ENCODE measurements at places on chromosomes 1 and 21. TPM values are rescaled to one million over a fixed set of nuclear protein-coding genes. Genes with fewer than 3 reads are reported as not detected.

Gene MEGF6
- 6.2 TPM for total RNA-seq

Gene MSH4
- 0.10 TPM for total RNA-seq

Gene U2AF1
- 26.8 TPM for total RNA-seq

Gene CLDN14
- not detected for total RNA-seq

Gene CD52
- total RNA-seq = not detected

Gene HFM1
- total RNA-seq = 2.7 TPM

Gene KRTAP20-2
- not detected for total RNA-seq

Gene ATF3
- 19.2 TPM for total RNA-seq

Gene LAX1
- total RNA-seq = not detected

Gene UBXN10
- not detected for total RNA-seq

Gene FCGR3B
- not detected for total RNA-seq

Gene ATP6V0B
- total RNA-seq = 124 TPM

Gene THEMIS2
- 1.1 TPM for total RNA-seq

Gene BECN2
- not detected for total RNA-seq

Gene COL24A1
- 0.09 TPM for total RNA-seq

Gene SYT14
- total RNA-seq = under 0.01 TPM

Gene NBPF12
- 6.4 TPM for total RNA-seq

Gene LRRC38
- not detected for total RNA-seq

Gene C1orf116
- not detected for total RNA-seq

Gene ZNF593
- 50.8 TPM for total RNA-seq

Gene NEGR1
- total RNA-seq = 2.3 TPM

Gene STUM
- not detected for total RNA-seq

Gene A3GALT2
- not detected for total RNA-seq

Gene TAS1R3
- 0.30 TPM for total RNA-seq

Gene ERMAP
- 7.7 TPM for total RNA-seq

Gene CAPN9
- total RNA-seq = 1.1 TPM

Gene NRDC
- total RNA-seq = 118 TPM

Gene SNRPE
- 245 TPM for total RNA-seq
